ENCODE measurements at places on chromosomes 4 and X.

GRCh38 chr4:113522433-113522832, 239.1 kb downstream of the CAMK2D start:
- DNase-seq = no peak

- DNase-seq = no peak
Observed at GRCh38 chr4:159922119-159922518, 819.2 kb downstream of the RAPGEF2 start.

DNA sequence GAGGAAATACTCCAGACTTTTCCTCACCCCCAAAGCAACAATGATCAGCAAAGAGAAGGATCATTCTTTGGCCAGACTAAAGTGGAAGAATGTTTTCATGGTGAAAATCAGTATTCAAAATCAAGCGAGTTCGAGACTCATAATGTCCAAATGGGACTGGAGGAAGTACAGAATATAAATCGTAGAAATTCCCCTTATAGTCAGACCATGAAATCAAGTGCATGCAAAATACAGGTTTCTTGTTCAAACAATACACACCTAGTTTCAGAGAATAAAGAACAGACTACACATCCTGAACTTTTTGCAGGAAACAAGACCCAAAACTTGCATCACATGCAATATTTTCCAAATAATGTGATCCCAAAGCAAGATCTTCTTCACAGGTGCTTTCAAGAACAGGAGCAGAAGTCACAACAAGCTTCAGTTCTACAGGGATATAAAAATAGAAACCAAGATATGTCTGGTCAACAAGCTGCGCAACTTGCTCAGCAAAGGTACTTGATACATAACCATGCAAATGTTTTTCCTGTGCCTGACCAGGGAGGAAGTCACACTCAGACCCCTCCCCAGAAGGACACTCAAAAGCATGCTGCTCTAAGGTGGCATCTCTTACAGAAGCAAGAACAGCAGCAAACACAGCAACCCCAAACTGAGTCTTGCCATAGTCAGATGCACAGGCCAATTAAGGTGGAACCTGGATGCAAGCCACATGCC, 89.7 kb downstream of the TET2 start:
- no peak for DNase-seq

GRCh38 chr4:10108391-10108790, 8.2 kb downstream of the WDR1 start:
- no peak for DNase-seq

- no peak for DNase-seq
Observed at GRCh38 chr4:15349531-15349935, 78.3 kb upstream of the C1QTNF7 start.

DNA sequence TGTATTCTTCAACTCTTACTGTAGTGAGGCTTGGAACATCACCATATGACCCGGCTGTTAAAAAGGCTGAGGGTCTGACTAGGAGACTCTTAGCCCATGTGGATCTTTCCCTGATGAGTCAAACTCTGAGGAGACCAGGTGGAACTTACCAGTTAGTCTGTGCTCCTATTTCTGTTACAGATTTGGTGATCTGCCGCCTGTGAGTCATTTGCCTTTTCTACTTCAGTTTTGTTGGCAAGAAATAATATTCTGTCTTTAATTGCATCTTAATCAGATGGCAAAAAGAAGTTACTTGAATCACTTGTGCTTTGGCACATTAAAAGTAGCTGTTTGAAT, 48.4 kb downstream of the MTM1 start:
- DNase-seq = no peak

GRCh38 chr4:1879485-1879884, 8.3 kb downstream of the NSD2 start:
- DNase-seq = no peak

GRCh38 chr4:6178757-6179156, 21.6 kb downstream of the JAKMIP1 start:
- DNase-seq = no peak

- no peak for DNase-seq
Observed at GRCh38 chr4:184335520-184335919, 117.8 kb upstream of the ENPP6 start.

DNA sequence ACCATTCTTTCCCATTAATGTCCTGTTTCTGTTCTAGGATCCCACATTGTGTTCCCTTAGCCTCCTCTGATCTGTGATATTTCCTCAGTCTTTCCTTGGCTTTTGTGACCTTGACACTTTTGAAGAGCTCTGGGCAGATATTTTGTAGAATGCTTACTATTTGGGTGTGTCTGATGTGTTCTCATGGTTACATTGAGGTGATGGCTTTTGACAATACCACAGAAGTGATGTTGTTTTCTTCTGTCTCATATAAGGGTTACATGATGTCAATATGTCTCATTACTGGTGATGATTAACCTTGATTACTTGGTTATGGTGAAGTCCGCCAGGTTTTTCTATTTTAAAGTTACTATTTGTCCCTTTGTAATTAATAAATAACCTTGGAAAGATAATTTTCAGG, 183.7 kb downstream of the SOWAHB start:
- no peak for DNase-seq

- no peak for DNase-seq
Observed at GRCh38 chrX:150581093-150581775, 12.8 kb downstream of the MTM1 start.

DNA sequence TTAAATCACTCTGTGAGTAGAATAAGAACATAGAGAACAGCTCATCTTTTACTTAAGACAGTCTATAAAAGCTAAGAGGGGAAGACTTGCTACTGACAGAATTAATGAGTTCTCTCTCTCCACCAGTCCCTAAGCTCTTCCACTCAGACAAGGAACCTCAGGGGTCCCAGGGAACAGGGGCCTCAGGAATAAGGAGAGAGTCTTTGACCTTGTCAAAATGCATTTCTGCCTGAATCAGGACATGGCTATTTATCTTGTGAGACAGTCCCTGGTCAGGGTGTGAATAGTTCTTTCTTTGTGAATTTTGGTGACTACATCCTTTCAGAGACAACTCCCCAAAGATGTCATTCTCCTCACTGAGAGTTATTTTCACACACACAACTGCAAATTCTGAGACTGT, 218.7 kb upstream of the HS3ST1 start:
- no peak for DNase-seq

DNA sequence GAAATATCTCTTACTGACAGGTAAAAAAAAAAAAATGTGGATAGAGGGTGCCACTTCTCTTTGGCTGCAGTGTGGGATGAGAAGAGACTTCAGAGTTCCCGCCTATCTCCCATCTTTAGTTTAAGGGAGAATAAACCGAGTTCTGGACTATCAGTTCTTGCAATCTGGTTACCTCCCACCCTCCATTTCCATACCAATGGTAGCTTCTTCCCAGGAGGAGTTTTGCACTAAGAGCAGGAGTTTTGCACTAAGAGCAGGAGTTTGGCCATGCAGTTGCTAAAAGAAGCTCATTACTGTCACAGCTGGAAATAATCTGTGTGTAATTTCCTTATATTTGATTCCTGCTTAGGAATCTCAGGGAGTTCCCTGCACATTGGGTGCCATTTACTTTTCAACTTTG, 10.8 kb upstream of the GUCY1B1 start:
- no peak for DNase-seq

DNA sequence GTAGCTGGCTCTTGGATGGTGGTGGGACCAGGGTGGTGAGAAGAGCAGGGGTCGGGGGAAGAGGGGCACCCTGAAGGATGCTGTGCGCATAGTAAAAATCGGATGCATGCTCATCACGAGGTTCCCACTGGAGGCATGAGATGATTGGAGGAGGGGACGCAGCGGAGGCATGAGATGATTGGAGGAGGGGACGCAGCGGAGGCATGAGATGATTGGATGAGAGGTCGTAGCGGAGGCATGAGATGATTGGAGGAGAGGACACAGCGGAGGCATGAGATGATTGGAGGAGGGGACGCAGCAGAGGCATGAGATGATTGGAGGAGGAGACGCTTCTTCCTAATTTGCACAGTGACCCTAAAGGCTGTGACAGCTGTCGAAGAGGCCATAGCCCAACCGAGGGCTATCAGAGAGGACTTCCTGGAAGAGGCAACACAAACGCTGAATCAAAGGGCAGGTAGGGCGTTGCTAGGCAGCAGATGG, 106.7 kb downstream of the ADRA2C start:
- DNase-seq = no peak

DNA sequence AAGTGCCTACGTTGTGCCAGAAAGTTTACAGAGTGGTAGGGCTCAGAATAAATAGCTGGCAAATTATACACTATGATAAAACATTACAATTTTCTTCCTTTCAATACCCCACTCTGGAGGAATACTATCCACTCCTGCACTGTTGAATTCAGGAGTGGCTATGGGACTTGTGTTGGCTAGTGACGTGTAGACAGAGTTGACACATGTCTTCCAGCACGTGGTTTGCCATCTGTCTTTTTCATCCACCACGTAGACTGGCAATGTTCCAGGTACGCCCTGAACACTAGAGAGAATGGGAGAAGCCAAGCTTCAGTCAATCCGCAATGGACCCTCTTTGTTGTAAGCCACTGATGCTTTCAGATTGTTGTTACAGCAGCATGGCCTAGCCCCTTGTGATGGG, 168.8 kb upstream of the RBPJ start:
- DNase-seq = no peak

- DNase-seq = no peak
Observed at GRCh38 chrX:36909676-36910030, 98.5 kb upstream of the FAM47C start.

GRCh38 chr4:40419231-40419912, 84.2 kb downstream of the CHRNA9 start:
- DNase-seq = no peak

- peak; percentile 11 for DNase-seq
Observed at GRCh38 chrX:153554519-153555167, 37.2 kb downstream of the ATP2B3 start.

DNA sequence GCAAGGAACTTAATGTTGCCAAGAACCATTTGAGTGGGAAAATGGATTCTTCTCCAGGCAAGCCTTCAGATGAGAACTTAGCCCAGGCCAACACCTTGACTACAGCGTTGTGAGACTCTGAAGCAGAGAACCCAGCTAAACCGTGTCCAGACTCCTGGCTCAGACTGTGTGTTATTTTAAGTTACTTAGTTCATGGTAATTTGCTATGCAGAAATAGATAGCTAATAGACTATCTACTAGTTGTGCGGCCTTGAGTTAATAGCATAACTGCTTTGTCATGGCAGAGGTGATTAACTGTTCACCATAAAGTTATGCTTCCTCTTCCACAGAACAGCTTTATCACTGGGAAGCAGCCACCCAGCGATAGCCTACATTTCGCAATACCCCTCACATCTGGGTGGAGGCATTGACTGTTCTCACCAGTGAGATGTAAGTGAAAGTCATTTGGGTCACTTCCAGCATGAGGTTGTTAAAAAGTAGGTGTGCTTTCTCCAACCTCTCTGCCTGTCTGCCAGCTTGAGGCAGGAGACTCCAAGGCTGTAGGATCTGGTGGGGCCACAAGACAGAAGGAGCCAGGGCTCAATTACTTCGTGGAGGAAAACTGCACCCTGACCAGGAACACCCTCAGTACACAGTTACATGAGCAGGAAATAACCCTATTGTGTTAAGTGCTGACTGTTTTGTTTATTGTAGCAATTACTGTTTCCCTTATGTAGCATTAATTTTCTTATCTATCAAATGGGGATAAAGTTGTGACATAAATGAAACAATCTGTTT, 94.2 kb downstream of the GPAT3 start:
- no peak for DNase-seq

DNA sequence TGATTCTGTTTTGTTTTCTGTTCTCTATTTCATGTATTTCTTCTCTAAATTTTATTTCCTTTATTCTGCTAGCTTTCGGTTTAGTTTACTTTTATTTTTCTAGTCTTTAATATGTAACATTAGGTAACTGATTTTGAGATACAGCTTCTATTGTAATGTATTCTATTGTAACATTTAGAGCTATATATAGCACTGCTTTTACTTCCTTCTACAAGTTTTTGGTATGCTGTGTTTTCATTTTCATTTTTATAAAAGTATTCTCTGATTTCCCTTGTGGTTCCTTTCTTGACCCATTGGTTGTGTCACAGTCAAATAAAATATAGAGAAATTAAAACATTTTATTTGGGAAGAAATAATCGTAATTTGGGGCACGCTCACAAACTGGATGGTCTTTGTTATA, 13.9 kb upstream of the CT47A1 start:
- DNase-seq = no peak

DNA sequence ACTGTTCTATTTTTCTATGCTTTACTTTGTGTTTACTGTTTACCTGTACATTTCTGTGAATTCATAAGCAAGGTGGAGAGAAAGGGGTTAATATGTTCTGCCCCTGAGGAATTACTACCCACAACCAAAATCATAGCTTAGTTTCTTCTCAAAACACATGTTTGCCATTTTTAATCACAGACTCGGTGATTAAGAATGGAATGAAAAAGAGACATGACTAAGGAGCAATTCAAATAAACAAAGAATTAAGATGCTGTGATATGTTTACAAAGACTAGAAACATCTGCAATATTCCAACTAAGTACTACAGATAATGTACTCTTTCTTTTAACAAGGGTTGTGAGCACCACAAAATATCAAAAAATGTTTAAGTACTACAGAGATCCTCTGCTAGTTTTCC, 11.7 kb upstream of the FAT4 start:
- DNase-seq = no peak

DNA sequence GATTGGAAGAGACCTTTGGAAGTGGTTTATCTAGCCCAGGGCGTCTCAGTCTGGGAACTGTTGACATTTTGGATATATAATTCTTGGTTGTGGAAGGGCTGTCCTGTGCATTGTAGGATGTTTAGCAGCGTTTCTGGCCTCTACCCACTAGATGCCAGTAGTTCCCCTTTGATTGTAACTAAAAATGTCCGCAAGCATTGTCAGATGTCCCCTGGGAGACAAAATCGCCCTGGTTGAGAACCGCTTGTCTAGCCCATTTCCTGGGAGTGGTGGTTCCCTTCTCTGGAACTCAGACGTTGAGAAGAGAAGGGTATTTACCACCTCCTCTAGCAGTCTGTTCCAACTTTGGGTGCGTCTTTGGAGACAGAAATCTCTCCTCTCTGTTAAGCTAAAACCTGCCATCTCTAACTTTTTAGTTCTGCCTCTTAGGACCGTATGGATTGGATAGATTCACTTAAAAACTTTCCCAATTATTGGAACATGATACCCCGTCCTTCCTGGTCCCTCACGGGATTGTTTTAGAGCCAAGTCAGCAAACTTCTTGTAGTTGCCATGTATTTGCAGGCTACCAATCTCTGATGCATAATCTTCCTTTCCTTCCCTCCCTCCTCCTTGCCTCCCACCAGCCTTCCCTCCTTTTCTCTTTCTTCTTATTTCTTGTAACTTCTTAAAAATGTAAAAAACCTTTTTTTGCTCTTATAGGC, 13.9 kb downstream of the TMEM165 start:
- DNase-seq = no peak

DNA sequence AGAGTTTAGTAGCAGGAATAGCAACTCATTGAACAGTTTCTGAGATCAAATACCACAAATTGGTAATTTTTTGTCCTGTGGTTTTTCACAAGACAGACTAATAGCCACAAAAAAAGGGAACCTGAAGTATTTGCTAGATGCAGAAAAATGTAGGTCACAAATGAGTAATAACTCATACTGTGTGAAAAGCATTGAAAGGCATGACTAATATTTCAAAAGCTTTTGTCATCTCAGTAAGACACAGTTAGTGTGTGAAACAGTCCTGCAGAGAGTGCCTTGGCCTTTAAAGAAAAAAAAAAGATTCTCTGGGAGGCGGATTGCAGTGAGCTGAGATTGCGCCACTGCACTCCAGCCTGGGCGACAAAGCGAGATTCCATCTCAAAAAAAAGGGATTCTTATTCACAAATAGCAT, 31.4 kb upstream of the SLC25A31 start:
- no peak for DNase-seq

- no peak for DNase-seq
Observed at GRCh38 chrX:77061545-77061944, 385.6 kb upstream of the FGF16 start.

- no peak for DNase-seq
Observed at GRCh38 chr4:139768366-139768765, 102.7 kb downstream of the MGST2 start.

GRCh38 chr4:115944146-115944905, 830.9 kb upstream of the NDST4 start:
- no peak for DNase-seq

All from activated CD8-positive, alpha-beta memory T cell treated with anti-CD3 and anti-CD28 coated beads for 48 hours (primary cell).